ENCODE measurements at places on chromosomes 5 and 9.

DNA sequence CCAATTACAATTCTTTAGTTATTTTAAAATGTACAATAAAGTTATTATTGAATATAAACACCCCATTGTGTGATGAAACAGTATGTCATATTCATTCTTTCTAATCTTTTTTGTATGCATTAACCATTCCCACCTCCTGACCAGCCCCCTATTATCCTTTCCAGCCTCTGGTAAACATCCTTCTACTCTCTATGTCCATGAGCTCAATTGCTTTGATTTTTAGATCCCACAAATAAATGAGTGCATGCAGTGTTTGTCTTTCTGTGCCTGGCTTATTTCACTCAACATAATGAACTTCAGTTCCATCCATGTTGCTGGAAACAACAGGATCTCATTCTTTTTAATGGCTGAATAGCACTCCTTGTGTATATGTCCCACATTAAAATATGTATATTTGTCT, 1858.9 kb upstream of the C9orf72 start:
- no peak for DNase-seq

DNA sequence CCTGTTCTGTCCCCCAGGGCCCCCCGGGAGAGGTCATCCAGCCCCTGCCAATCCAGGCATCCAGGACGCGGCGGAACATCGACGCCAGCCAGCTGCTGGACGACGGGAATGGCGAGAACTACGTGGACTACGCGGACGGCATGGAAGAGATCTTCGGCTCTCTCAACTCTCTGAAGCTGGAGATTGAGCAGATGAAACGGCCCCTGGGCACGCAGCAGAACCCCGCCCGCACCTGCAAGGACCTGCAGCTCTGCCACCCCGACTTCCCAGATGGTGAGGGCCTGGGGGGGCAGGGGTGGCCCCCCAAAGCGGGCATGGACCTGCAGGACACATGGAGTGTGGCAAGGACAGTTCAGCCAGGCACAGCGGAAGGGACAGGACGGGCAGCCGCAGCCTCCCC, 56.0 kb upstream of the FCN2 start:
- no peak for DNase-seq

- DNase-seq: no peak
Observed at GRCh38 chr9:93964685-93965084, 9.5 kb upstream of the BARX1 start.

- no peak for DNase-seq
Observed at GRCh38 chr5:136081217-136081591, 51.4 kb upstream of the SMAD5 start.

DNA sequence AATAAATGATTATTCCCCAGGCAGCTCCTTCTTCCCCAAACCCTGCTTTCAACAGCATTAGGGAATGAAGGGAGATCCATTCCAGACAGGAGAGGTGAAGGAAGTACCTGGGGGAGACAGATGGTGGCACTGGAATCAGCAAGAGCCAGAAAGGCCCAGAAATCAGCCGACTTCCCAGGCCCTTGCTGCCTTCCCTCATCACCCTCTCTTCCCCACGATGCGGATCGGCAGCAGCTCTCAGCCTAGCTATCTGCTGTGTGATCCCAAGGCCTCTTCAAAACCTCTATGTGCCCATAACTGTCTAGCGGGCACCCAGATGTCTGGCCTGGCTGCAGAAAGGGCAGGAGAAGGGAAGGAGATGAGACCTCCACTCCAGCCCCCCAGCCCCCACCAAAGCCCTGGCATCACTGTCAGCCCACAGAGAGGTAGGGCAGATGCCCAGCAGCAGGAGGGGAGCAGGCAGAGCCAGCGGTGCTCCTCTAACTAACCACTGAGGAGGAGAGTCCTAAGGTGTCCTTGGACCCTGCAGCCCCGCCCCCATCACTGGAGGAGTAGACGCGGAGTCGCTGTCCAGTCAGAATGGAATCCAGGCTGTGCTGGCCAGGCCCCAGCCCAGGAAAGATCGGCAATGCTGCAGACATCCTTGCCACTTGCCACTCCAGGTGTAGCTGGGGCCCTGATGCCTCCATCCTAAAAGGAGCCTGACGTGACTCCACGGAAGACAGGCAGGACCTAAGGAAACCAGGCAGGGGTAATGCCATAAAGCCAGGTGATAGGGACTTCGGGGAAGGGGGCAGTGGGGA, 12.7 kb downstream of the CNTFR start:
- DNase-seq: no peak

DNA sequence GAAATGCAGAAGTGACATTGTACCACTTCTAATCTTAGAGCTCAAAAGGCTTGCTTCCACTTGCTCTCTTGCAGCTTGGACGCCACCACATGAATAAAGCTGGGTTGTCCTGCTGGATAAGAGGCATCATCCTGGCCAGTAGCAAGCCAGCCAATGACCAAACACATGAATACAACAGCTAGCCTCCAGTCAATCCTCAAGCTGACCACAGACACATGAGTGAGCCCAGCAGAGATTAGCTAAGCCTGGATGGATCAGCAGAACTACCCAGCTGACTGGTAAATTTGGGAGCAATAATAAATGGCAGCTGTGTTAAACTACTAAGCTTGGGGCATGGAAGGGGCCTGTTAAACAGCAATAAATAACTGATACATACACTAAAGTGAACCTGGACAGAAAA, 121.1 kb upstream of the SLC12A2 start:
- DNase-seq: no peak

DNA sequence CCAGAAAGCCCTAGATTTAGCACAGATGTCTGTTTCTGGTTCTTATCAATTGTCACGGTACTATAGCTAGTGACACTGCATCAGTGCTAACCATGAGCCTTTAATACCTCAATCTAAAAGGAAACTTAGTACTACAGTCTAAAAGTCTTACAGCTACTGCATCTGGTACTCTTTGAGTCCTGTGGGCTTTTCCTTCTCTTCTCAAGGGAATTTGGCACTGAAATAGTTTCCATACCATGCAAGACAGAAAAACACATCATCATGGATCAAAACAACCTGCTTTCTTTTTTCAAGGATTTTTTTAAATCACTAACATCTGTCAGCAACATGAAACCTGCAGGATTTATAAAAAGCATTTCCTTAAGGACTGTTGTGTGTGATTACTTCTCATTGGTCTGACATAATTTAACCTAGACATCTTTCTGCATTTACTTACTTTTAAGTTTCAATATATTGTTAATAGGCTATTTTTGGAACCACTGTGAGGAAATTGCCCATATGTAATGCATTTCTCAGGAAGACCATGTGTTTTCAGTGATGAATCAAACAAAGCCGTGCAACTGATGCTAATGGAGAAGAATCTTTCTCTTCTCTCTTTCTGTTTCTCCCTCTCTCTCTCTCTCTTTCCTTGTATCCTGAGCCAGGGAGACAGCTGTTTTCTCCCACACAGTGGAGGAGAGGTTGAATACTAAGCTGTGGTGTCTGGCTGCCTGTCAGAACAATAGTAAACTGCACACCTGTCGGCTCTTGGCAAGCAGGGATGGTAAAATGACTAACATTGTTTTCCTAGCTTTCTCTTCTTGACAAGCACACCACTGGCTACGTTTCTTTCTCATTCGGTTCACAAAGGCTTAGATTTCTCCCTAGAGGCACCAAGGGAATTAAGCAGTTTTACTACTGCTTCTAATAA, 273.4 kb downstream of the CSNK1G3 start:
- no peak for DNase-seq

- DNase-seq: no peak
Observed at GRCh38 chr5:77806213-77806843, 30.2 kb upstream of the TBCA start.

GRCh38 chr9:93302586-93303257, 118.8 kb downstream of the WNK2 start:
- peak; percentile 86 for DNase-seq

DNA sequence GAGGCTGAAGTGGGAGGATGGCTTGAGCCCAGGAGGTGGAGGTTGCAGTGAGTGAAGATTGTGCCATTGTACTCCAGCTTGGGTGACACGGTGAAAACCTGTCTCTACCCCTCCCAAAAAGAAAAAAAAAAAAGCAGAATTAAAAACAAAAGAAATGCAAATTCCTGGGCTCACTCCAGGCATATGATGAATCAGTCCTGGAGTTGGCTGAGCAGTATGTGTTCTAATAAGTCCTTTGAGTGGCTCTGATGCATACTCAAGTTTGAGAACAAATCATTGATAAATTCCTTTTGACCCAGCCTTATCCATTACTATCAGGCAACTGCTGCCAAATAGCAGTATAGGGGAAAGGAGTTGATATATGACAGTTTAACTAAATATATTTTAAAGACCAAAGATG, 28.3 kb downstream of the UHRF2 start:
- no peak for DNase-seq

- no peak for DNase-seq
Observed at GRCh38 chr5:124421584-124421983, 324.9 kb downstream of the ZNF608 start.

DNA sequence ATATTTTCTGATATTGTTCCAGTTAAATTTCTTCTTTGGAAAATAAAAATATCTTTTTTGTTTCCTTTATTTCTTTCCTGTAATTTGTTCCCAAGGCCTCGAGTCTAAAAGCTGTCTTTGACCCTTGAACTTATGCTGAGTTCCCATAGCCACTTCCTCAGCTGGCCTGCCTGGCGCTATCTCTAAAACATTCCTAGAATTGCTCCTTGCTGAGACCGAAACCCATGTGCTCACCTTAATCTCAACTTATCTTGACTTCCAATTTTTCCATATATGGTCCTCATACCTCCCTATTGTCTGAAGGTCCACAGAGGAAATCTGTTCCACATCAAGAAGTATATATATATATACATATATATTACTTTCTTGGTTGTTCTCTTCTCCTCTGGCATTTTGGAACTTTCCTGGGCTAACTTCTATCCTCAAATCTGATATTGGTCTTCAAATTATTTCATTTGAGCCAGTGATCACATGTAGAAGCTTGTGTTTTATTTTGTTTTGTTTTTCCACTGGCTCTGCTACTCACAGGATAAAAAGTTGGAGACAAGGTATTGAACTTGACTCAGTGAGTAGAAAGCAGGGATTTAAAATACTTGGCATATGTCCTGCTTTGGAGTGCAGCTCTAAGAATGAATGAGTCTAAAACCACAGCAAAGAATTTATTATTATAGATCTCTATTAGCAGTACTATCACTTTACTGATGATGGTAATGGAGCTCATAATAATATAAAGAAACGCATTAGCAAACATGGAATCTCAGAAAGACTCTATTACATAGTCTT, 45.2 kb downstream of the ENC1 start:
- no peak for DNase-seq

GRCh38 chr9:89774858-89775370, 170.1 kb downstream of the GADD45G start:
- DNase-seq: no peak

DNA sequence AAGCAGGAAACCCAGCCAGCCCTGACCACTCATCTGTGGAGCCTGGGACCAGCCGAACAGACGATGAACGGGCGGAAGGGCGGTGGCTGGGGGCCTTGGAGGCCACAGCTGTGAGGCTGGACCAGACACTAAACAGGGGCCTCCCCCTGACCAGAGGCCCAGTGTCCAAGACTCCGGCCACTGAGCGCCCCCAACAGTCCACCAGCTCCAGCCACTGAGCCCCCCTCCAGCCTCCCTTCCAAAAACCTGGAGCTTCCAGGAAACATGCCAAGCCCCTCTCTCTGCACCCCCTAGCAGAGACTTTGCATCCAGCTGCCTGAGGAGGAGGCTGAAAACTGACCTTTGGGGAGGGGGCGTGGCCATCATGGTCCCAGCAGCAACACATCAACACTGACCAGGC, 23.2 kb downstream of the CNTFR start:
- no peak for DNase-seq

- no peak for DNase-seq
Observed at GRCh38 chr9:21560281-21560745, 78.2 kb upstream of the IFNE start.

GRCh38 chr9:99049228-99049627, 55.7 kb upstream of the TGFBR1 start:
- no peak for DNase-seq

- DNase-seq: no peak
Observed at GRCh38 chr5:110478895-110479294, 247.6 kb downstream of the TMEM232 start.

DNA sequence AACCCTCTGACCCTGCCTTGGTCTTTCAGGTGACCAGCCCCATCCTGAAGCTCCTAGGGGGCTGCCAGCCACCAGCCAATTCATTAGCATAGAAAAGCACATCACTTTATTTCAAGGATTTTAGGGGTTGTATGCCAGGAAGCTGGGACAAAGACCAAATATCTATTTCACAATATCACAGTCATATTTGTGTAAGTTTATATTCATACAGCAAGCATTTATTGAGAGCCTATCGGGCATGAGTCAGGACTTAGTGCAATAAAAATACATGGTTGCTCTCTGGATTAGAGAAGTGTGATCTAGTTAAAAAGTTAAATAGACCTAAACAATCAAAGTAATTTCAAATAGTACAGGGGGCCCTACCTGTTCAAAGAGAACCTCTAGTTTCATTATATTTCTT, 113.8 kb downstream of the ERCC6L2 start:
- no peak for DNase-seq

DNA sequence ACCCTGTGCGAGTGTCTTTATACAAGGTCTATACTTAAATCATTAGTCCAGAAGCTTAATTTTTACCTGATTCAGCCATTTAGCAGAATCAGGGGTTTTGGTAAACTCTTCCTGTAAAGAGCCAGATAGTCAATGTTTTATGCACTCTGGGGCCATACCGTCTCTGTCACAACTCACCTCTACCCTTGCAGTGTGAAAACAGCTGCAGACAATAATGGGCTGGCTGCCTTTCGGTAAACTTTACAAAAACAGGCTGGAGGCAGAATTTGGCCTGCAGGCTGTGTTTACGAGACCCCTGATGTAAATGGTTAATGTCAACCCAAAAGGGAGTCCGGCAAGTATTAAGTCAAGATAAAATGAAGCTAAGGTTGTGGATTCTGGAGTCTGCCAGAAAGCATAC, 32.8 kb downstream of the SMARCA2 start:
- DNase-seq: no peak

GRCh38 chr9:13589034-13589737, 309.7 kb upstream of the MPDZ start:
- no peak for DNase-seq

DNA sequence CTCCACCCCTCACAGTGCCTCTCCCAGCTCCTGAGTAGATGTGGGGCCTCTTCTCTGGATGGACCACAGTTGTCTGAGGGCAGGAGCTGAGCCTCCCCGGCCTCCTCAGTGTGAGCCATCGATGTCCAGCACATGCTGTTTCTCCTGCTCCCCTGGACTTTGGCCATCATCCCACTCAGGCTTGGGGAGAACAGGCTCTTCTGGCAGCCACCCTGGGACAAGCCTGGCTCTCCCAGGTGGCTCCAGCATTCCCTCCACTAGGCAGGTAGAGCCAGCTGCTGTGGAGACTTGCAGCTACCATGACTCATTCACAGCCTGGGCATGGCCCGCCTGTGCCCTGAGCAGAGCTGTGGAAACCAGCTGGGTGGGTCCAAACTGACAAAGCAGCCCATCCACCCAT, 77.0 kb downstream of the CSNK1A1 start:
- DNase-seq: no peak

- DNase-seq: no peak
Observed at GRCh38 chr5:39394946-39395345, 29.8 kb downstream of the DAB2 start.

- DNase-seq: no peak
Observed at GRCh38 chr9:110146373-110146772, 61.6 kb downstream of the C9orf152 start.

Measured in D341Med (cell line).